ENCODE measurements at places on chromosomes 6 and 20.

DNA sequence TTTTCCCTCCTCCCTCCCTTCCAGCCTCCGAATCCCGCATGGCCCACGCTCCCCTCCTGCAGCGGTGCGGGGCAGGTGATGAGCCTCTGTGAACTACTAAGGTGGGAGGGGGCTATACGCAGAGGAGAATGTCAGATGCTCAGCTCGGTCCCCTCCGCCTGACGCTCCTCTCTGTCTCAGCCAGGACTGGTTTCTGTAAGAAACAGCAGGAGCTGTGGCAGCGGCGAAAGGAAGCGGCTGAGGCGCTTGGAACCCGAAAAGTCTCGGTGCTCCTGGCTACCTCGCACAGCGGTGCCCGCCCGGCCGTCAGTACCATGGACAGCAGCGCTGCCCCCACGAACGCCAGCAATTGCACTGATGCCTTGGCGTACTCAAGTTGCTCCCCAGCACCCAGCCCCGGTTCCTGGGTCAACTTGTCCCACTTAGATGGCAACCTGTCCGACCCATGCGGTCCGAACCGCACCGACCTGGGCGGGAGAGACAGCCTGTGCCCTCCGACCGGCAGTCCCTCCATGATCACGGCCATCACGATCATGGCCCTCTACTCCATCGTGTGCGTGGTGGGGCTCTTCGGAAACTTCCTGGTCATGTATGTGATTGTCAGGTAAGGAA, at the start of gene OPRM1:
Gene OPRM1 (plus strand): TSS at position 10 of the 612 bp plus-strand sequence. CDS start 305 bp downstream, at position 315.
- DNase-seq, result no peak

GRCh38 chr20:25525867-25526266, 59.5 kb downstream of the NINL start:
- peak; percentile 59 for DNase-seq

DNA sequence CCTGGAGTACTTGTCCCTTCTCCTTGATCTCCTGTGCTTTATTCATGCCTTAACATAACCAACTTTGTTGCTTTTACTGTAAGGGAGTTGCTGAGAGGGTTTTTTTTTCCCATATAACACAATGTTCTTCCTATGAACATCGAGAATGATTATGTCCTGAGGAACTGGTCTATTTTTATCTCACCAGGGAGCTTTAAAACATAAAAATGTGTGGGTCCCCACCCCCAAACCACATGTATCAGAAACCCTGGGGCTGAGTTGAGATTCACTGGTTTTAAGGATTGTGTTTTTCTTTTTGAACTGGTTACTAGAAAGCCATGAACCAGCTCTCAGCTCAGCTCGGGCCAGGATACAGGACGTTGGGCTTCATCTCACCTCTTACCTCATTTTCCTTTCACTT, 118.5 kb upstream of the JAG1 start:
- DNase-seq, result no peak

- no peak for DNase-seq
Observed at GRCh38 chr6:105270511-105270910, 90.7 kb upstream of the POPDC3 start.

DNA sequence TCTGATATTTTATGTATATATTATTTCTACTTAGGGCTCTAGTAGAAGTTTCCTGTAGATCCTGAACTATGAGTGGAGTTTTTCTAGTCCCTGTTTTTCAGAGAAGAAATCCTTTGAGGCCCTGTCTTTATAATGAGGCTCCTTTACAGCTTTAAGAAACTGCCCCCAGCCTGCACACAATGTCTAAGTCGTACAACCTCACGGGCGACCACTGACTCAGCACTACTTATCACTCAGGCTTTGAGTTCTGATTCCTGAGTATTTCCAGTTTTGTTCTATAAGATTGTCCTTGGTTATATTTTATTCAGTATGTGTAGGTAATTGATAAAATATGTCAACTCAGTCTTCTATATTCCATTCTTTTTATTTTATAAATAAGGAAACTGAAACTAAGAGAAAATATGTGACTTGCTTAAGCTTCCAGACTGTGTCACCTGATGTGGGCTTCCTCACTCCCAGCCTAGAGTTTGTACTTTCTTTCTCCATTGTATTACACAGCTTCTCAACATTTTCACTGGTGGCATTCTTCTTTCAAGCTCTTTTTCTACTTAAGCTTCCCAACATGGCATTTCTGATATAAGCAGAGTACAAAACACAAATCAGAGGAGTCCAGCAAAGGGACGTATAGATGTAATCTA, 167.0 kb downstream of the TBX18 start:
- no peak for DNase-seq

GRCh38 chr6:11485271-11485670, 52.3 kb upstream of the TMEM170B start:
- no peak for DNase-seq

GRCh38 chr6:159505140-159505922, 187.7 kb downstream of the SOD2 start:
- DNase-seq, result no peak

DNA sequence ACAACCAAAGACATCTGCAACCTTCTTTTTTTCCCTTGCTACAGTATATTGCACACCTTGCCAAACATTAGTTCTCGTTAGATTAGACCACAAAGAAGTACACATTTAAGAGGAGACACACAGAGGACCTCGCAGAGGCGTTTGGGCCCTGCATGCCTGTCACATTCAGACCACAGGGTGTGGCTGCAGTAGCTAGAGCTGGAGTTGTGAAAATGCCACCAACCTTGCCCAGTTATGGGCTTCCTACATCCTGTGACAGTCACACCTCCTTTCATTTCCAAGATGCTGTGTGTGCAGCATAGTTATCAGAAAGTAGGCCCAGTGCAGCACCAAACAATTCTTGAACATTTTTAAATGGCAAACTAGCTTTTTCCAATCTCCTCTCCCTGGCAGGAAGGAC, 2.4 kb downstream of the SYNE1 start:
- no peak for DNase-seq

DNA sequence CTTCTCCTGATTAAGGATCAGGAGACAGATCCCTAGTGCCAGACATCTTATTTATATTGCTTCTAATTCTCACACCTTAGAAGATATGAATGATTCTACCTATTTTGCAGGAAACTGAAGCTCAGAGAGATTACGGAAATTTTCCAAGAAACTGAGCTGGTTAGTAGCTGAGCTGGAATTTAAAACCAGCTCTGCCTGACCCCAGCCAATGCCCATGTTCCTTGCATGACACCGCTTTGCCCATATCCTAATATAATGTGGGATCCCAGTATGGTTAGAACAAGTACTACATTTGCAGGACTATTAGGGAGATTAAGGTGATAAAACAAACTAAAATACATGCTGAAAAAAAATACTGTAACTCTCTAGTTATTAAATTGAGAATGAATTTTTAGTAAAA, 1.9 kb downstream of the TMEM30A start:
- peak; percentile 32 for DNase-seq

DNA sequence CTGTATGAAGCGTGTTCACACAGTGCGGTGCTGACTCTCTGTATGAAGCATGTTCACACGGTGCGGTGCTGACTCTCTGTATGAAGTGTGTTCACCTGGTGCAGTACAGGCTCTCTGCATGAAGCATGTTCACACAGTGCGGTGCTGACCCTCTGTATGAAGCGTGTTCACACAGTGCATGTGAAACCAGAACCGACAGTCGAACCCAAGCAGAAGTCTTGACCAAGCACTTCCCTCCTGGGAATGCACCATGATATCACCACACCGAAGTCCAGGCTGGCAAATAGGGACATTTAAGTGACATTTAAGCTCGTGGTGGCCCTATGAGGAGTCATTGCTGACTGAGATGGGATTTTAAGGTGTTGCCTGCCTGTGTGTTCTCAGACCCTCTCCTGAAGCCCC, 11.3 kb upstream of the SERPINB1 start:
- no peak for DNase-seq

GRCh38 chr6:52489881-52490280, 69.7 kb downstream of the EFHC1 start:
- no peak for DNase-seq

GRCh38 chr6:150370112-150370511, 1.3 kb downstream of the IYD start:
- no peak for DNase-seq

GRCh38 chr6:31474871-31475286, 23.1 kb upstream of the MICB start:
- no peak for DNase-seq

DNA sequence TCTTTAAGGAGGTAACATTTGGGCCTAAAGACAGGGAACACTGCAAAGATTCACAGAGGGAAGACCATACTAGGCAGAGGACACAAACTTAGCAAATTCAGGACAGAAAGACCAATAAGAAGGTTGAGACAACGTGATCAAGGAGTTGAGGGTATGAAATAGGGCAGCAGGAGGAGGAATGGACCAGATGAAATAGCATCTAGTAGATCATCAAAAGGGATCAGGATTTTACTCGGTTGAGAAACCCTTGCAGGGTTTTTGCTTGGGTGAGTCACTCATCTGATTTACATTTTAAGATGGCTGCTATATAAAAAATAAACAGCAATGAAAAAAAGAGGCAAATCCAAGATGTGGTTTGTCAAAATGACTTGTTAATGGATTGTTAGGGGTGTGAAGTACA, 4.7 kb downstream of the BCLAF1 start:
- peak; percentile 32 for DNase-seq

- no peak for DNase-seq
Observed at GRCh38 chr6:44606976-44607375, 219.5 kb downstream of the CDC5L start.

- DNase-seq, result no peak
Observed at GRCh38 chr6:11275598-11275997, 43.1 kb upstream of the NEDD9 start.

DNA sequence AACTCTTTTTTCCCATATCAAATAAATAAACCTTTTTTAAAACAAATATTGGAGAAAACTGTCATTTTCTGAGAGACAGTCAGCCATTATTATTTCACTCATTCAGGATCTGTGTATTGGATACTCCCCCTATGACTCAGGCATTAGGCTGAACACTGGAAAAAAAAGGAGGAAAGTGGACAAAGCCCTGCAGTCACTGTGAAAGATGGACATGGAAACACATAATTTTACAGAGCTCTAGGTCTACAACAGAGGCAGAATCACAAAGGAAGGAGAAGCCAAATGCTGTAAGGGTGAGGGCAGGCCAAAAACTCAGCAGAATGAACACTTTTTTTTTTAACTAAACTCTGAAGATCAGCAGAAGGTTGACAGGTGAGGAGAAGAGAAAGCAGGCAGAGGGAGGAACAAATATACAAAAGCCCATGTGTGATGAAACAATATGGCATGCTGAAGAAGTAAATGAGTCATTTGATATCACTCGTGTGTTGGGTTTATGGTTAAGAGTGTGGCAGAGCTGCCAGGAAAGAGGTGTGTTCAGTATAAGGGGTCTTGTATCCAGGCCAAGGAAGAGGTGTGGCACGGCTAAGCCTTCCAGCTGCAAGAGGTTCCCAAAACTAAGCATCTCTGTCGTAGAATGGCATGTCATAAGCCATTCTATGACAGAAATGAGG, 39.1 kb downstream of the EPB41L2 start:
- no peak for DNase-seq

- DNase-seq, result peak; percentile 78
Observed at GRCh38 chr6:138593124-138593877, 94.0 kb upstream of the NHSL1 start.

GRCh38 chr20:16381444-16381843, 191.8 kb downstream of the KIF16B start:
- DNase-seq, result no peak

GRCh38 chr6:34650823-34651222, 45.7 kb downstream of the ILRUN start:
- no peak for DNase-seq

DNA sequence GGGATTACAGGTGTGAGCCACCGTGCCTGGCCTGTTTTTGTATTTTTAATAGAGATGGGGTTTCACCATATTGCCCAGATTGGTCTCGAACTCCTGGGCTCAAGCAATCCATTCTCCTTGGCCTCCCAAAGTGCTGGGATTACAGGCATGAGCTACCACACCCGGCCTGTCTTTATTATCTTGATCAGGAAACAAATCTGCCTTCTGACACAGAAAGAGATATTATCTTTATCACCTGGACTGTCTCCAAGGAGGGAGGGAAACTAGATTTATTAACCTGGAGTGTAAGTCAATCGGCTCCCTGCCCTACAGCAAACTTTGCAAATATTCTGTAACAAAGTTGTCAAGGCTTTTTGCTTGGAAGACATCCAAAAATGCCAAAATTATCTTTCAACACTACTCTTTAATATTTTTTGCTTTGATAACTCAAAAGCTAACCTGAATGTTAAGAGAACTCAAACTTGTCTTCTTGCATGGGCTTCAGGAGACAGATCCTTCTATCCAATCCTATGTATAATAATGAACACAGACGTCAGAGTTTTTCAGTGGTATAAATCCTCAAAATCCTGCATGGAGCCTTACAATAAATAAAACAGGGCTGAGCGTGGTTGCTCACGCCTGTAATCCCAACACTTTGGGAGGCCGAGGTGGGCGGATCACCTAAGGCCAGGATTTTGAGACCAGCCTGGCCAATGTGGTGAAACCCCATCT, 85.0 kb upstream of the LOC128125822 start:
- no peak for DNase-seq

DNA sequence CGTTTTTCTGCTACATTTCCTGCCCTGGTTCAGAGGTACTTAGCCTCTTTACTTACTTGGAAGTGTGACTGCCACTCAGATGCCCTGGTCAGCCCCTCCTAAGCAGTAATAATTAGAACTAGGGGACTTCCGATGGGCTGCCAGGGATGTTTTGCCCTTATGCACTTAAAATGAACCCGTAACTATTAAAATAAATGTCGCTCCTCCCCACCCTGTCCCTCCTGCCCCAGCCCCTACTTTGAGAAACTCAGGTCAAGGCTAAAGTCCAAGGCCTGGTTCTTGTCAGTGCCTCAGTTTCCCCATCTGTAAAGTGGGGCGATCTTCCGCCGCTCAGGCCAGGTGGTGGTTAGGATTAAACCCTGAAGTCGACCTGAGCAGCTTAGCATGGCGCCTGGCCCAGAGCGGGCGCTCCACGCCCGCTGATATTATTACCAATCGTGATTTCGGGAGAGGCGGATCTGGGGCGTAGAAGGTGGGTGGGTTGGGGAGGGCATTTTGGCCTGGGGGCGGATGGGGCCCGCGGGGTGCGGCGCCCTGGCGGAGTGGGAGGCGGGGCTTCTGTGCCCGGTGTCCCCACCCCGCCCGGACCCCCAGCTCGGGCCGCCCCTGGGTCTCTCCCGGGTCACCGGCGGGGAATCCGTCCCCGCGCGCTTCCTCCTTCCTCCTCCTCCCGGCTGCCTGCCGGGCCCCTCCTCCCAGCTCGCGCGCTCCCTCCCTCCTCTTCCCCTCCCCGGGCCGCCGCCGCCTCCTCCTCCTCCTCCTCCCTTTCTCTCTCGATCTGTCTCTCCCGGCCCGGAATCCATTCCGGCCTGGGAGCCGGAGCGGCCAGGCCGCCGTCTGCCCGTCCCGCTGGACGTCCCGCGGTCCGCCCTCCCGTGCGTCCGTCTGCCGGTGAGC, at the start of gene SRC:
Gene SRC (plus strand): TSS at position 802 of the 897 bp plus-strand sequence. CDS start 38,014 bp downstream, outside the sequence.
- DNase-seq, result peak; percentile 40

- no peak for DNase-seq
Observed at GRCh38 chr20:17965042-17965697, 3.4 kb downstream of the SNX5 start.

DNA sequence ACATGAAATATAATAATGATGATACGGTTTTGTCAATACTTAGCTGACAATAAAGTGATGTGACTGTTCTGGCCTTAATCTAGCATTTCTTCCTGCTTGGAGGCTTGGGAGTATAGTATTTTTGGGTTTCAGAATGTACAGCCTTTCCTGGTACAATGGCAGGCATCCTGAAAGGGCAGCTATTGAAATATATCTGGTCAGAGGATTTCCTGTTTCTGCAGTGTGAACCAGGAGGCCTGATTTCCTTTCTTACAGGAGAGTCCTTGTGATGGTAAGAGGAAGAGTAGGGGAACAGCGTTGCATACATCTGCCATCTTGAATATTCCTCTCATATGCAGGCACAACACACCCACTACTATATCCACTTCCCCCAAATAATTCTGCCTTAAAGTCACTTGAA, 93.7 kb downstream of the MYO6 start:
- DNase-seq, result no peak
